ENCODE measurements at places on chromosomes 2 and 18.

DNA sequence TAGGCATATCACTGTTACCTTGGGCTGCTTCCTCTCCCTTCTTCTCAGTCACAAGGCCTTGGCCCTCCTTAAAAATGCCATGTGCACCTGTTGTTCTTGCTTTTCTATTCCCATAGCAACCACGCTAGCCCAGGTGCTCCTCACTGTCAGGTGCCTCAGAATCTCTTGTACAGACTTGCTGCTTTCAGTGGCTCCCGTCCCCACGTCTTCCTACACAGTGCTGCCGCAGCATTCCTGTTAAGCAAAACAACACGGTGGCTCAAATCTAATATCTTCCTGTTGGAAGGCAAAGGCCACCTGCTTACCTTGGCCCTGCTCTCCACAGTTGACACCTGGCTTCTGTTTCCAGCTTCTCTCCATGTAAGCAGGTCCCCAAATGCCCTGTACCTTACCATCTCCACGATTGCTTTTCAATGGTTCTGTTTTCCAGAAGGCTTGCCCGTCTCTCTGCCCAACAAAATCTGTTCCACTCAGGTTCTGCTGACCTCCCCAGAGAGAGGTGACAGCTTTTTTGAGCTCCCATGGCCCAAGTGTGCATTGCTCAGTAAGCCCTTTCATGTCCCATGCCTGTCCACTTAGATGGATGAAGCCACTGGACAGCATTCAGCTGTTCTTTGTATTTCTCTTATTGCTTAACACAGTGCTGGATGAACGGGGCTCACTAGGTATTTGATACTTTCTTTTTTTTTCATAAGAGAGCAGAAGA lies 240.4 kb downstream of the PRKCE start:
- peak; percentile 19 for DNase-seq

- no peak for DNase-seq
These were observed 913.8 kb downstream of the DCC start for GRCh38 chr18:53253789-53254188.

DNA sequence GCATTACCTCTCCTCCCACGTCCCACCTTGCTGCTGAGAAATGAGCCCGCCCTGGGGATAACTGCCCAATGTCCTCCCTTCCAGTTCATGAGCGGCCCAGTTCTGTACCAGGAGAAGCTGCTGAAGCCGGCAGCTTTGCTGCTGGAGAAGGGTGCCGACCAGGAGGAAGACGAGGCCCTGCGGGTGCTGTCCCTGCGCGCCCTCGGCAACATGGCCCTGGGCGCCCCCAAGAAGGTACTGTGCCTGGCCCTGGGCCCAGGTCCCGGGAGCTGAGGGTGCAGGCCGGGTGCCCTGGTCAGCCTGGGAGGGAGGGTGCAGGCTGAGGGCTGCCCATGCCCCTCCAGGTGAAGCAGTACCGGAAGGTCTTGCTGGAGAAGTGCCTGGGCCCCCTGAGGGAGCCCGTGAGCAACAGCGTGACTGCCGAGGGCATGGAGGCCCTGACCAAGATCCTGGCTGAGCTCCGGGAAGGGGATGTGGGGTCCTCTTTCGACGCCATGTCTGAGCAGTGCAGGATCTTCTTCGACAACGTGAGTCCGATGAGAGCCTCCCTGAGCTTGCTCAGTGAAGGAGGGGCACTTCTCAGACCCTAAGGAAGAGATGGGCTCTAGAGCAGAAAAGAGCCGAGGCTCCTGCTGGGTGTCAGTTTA lies 25.7 kb downstream of the HJURP start:
- no peak for DNase-seq

GRCh38 chr2:15177103-15177502 lies 384.0 kb downstream of the NBAS start:
- DNase-seq, result no peak

DNA sequence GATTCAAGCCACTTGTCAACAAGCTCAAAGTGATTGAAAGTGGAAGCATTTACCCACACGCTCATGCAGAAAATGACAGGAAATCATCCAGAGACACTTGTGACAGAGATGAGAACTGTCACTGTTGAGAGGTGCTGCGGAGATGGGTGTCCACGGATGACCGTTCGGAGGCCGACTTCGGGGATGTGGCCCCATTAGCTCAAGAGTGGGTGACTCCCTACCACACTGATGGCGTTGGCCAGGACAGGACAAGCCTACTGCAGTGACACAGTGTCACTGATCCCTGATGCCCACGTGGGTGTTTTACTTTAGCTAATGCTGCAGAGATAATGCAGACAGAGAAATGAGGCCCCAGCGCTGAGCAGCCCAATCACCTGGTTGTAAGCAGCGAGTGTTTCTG lies 81.5 kb upstream of the YWHAQ start:
- DNase-seq, result no peak

DNA sequence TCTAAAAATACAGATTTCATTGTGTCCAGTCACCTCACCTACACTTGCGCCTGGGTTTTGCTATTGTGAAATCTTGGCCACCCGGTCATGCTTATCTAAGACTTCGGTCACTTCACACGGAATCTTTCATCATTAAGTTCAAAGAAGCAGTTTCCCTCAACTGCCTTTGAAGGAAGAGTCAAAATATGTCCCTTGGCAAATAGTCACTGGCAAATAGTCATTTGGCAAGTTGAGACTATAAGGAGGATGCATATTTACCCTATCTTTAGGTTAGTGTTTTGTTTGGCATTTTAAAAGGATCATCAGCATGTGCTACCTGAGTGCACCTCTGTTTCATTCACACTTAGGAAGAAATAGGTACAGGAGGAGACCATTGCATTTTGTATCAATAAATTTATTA lies 95.9 kb downstream of the FEZ2 start:
- no peak for DNase-seq

GRCh38 chr2:77458216-77458615 lies 64.0 kb downstream of the LRRTM4 start:
- no peak for DNase-seq

DNA sequence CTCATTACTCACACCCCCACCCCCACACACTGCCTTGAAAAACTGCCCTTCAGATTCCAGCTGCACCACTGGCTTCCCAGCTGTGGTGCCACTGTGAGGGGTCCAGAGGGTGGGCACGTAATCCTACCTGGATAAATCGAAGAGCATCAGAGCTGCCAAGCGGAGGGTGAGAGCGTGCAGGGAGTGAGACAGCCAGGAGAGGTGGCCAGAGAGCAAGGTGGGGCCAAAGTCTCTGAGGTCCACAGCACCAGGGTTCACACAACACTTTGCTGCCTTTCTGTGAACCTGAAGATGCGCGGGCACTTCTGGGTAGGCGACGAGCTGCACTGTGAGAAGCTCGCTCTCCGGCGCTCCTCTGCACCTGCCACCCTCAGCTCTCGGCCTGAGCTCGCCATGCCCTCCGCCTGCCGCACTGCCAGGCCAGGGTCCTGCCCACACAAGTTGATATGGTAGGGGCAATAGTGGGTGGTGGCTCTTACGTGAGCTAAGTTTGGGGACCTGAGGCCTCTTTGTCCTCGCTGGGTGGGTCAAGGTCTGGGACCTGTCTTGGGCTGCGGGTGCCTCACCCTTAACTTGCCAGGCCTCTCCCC lies 83.9 kb downstream of the MARCO start:
- DNase-seq, result no peak

GRCh38 chr2:238502956-238503791 lies 76.4 kb downstream of the ASB1 start:
- no peak for DNase-seq

- no peak for DNase-seq
These were observed 184.5 kb upstream of the CWC22 start for GRCh38 chr2:180191432-180192124.
